Activated naive CD8-positive, alpha-beta T cell treated with anti-CD3 and anti-CD28 coated beads for 36 hours (primary cell): ENCODE measurements at places on chromosomes 16 and 17. TPM values are rescaled to one million over a fixed set of nuclear protein-coding genes. Genes with fewer than 3 reads are reported as not detected.

CCL13 gene
- total RNA-seq = not detected

PRPSAP1 gene
- 30.9 TPM for total RNA-seq

QRICH2 gene
- total RNA-seq = 0.87 TPM

FOXN1 gene
- total RNA-seq = not detected

SKAP1 gene
- total RNA-seq = 54.2 TPM

PRSS36 gene
- 0.74 TPM for total RNA-seq

IKZF3 gene
- total RNA-seq = 44.6 TPM

ZSCAN10 gene
- not detected for total RNA-seq

KCNJ18 gene
- not detected for total RNA-seq

USP10 gene
- 151 TPM for total RNA-seq

AANAT gene
- not detected for total RNA-seq

CDH8 gene
- total RNA-seq = not detected

LGALS9B gene
- total RNA-seq = not detected

CDRT15L2 gene
- not detected for total RNA-seq

WSCD1 gene
- 0.27 TPM for total RNA-seq

C16orf54 gene
- total RNA-seq = 19.1 TPM

MT1H gene
- 3.3 TPM for total RNA-seq

DDX28 gene
- total RNA-seq = 32.3 TPM

TBC1D16 gene
- total RNA-seq = 9.0 TPM

SDR42E1 gene
- total RNA-seq = 12.5 TPM

KRTAP4-4 gene
- not detected for total RNA-seq
